HAP-1 (cell line): ENCODE measurements at places on chromosomes 16 and 17.

DNA sequence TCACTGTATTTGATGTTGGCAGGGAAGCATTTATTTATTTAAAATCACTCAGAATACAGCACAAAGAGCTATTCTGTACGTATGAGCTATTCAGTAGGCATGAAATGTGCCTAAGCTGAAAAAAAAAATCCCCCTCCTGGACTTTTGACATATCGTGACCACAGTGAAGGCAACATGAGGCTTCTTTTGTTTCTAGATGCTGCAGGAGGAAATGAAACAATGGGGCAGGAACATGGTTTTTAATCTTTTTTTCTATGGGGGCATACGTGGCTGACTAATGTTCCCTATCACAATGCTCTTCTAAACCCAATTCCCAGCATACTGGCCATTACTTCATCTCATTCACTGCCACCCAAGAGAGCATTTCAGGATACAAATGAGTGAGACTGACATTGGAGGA, 191.0 kb upstream of the PMFBP1 start:
- DNase-seq = no peak

DNA sequence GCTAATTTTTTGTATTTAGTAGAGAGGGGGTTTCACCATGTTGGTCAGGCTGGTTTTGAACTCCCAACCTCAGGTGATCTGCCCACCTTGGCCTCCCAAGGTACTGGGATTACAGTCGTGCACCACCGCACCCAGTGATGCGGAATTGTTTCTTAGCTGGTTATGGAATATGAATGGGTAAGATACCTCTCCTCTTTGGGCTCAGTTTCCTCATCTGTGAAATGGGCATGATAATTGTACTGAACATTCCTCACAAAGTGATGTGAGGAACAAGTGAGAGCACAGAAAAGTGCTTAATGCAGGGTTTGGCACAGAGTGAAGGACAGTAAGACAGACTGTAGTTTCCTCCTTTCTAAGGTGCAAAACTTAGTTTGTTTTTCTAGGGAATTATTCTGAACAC, 31.0 kb upstream of the NFAT5 start:
- no peak for DNase-seq

DNA sequence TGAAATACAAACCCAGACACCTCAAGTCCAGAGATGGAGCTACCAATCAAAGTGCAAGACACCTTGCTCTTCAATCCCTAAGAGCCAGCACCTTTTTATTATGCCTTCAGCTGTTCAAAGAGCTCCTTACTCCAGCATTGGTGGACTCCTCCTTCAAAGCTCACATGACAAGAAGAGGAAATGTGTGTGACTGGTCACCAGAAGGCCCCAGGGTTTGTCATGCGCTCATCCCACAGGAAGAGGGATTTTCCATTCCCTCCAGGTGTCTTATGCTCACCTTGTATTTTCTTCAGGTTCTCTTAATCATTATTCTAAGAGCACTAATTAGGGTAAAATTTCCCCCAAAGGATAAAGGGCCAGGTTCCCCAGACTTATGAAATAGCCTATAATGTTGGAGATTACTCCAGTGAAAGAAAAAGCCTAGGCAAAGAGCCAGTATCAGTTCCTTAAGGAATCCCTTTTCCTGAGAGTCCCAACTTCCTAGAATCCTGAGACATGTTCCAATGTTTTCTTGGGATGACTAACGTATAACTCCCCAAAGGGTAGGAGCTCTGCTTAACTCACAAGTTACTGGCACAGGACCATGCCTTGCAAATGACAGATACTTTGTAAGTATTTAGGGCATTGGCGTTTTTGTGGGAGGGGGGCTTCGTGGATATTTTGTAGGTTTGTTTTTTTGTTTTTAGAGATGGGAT, 56.9 kb upstream of the SOX9 start:
- no peak for DNase-seq

- no peak for DNase-seq
Observed at GRCh38 chr17:49104511-49105074, 28.0 kb upstream of the B4GALNT2 start.

GRCh38 chr17:9444687-9445086, 130.9 kb downstream of the STX8 start:
- no peak for DNase-seq

DNA sequence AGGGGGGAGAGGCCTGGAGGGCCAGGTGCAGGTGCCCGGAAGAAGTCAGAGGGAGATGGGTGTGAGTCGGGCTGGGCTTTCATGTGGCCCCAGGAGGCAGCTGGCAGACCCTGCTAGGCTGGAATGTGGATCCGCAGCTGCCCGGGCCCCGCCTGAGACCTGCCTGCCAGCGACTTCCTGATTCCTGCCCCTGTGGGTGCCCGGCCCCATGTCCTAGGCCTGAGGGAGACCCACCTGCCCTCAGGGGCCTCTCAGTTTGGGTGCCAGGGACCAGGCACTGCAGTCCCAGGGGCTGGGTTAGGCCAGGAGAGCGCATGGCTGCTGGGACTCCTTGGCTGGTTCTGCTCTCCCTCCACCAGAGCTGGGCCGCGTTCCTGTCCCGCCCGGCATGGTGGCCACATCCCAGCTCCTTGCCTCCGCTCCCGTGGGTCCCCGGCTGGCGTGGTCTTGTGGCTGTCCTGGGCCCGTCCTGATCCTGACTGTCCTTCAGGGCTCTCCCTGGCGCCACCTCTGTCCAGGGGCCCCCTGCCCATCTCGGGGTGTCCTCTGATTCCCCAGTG, 22.1 kb upstream of the SPNS2 start:
- no peak for DNase-seq

- DNase-seq = no peak
Observed at GRCh38 chr17:66375121-66375520, 72.7 kb downstream of the PRKCA start.

GRCh38 chr16:117379-118365, 20.8 kb downstream of the NPRL3 start:
- peak; percentile 89 for DNase-seq

GRCh38 chr17:65599650-65600049, 38.2 kb upstream of the AXIN2 start:
- no peak for DNase-seq

DNA sequence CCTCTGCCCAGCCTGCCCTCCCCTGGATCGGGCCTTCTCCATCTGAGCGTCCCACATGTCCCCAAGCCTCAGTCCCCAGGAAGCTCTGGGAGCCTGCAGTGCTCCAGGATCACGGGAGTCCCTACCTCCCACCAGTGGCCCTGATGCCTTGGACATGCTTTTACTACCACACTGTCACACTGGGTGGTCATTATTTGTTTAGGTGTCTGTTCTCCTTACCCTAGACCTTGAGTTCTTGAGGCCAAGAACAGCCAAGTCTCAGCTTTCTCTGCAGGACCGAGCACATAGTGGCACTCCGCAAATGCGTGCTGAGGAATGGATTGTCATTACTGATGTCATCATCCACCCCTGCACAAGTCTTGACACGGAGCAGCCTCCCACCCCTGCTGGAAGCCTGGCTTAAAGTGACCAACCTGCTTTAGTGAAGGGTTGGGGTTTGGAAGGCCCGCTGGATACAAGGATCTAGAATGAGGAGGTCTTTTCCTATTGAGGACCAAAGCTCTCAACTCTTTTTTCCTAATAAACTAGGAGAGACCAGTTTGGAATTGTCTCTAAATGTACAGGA, 132.9 kb upstream of the CRHR1 start:
- DNase-seq = no peak

GRCh38 chr16:70381604-70382342, 35.1 kb downstream of the DDX19A start:
- DNase-seq = no peak

DNA sequence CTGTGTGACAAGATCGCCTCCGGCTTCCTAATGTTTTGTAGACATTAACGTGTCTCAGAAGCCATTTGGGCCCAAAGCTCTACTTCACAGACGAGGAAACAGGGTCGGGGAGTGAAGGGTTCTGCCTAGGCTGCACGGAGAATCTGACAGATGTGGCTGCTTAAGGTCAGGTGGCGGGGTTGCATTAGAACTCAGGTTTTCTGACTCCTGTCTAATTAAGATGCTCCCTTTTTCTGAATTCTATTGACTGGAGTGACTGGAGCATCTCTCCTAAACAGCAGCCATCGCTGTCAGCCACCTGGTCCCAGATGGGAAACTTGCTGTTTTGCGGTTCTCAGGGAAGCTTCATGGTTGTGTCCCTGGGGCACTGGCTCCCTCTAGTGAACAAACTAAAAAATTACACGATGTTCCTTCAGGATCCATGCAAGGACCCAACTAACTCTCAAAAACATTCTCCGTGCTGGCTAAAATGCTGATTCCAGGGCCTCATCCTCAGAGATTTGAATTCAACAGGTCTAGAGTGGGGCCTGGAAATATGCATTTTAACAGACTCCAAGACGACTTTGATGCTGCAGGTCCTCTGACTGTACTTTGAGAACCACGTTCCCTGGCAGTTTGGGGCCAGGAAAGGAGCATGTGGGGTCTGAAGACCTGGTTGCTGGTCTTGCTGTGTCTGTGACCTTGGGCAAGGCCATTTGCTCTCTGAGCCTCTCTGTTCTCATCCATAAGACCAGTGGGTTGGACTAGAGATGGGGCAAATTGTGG, 117.4 kb downstream of the IRF8 start:
- peak; percentile 58 for DNase-seq

DNA sequence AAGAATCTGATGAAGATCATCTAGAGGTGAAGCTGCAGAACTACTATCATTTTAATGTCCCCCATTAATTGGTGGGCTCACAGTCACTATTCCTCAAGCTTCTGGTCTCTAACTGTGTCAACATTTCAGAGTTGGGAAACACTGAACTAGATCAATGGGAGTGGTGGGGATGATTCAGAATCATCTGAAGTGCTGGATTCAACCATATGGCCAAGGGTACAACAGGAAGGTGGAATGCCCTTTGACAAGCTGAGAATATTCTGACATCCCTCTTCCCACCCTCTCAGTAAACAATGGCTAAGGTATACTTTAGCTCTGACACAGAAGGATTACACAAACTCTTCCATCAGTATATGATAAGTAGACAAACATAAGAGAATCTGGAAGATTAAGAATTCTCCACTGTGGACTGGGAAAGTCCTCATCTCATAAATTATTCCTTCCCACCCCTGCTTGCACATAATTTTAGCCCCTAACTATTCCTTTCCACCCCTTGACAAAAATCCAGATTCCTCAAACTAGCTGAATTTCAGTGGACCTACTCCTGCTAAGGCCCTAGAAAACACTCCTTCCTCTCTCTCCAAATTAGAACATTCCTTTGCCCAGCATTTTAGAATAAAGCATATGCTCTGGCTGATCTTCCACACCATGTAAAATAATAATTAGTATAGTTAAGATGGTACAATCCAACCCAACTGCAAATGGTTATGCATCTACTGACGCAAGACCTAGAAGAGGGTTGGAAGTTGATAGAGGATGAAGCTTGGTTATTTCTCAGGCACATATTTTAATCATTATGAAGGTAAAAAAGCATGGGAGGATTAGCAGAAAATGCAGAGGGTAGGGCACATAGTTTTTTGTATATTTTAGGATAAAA, 16.3 kb upstream of the RFFL start:
- no peak for DNase-seq

DNA sequence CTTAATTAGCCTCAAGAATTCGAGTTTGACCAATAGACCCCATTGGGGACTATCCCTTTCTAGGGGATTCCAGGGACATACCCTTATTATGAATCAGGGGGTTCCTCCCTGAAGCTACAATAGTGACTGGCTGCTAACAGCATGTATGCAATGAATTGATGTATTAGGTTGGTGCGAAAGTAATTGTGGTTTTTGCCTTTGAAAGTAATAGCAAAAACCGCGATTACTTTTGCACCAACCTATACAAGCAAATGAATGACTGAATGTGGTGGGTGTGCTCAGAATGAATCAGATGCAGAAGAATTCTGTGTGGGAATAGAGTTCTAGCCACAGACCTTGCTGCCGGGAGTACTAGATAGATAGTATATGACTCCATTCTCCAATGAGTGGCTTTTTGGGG, 76.7 kb downstream of the HLF start:
- no peak for DNase-seq

DNA sequence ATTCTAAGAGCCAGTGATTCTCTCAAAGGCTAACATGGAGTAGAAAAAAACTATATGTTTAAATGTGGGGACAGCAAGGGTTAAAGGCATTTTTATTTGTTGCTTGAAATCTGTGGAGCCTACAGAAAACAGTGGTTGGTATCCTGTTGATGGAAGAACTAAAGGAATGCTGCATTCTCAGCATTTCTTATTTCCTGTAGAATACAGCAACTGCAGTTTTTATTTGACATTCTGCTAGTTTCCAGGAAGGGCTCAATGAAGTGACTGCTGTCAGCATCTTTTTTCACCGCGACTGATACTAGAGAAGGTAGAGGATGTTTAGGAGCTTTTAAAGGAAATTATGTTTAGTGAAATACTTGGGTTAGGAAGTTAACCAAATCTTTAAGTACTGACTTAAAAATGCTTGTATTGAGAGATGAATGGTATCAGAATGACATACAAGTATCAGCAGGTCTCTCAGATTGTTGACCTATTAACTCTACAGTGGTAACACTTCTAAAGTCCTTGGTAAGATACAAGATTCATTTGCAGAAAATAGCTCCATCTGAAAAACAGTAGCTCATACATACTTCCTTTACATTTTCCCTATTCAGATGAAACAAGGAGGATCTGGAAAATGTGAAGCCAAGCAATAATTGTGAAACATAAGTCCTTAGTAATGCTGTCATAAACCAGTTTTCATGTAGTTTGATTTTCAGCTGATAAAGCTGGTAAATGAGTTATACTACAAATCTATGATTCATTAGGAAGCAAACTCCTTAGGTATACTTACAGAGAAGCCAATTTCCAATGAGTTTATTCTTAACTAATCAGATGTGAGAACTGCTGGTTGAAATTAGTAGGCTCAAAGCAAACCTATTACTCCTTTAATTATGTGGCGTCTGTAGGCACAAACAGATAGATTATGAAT, 15.2 kb downstream of the CLTC start:
- DNase-seq = no peak

GRCh38 chr16:12272264-12272663, 295.7 kb downstream of the SNX29 start:
- DNase-seq = no peak

DNA sequence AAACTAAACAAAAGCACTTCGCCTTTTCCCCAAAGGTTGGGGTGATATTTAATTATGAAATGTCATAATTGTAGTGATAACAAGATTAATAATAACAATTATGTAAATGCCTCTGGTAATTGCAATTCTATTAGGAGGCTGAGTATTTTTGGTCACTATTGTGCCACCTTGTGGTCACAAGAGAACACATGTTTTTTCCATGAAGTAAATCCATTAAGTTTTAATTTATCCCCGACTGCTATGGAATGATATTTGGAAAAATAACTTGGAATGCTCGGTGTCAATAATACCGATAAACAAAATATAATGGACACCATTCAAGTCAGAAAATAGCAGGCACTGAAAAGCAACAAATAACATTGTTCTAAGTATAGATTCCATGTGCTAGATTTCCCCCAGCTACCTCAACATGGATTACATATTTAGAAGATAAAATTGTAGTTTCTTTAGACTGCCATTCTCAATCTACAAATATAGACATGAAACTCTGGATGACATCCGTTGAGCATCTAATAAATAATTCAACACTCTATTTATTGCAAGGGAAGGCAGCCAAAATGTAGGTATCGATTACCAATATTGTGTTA, 25.0 kb upstream of the KCNJ2 start:
- DNase-seq = no peak

DNA sequence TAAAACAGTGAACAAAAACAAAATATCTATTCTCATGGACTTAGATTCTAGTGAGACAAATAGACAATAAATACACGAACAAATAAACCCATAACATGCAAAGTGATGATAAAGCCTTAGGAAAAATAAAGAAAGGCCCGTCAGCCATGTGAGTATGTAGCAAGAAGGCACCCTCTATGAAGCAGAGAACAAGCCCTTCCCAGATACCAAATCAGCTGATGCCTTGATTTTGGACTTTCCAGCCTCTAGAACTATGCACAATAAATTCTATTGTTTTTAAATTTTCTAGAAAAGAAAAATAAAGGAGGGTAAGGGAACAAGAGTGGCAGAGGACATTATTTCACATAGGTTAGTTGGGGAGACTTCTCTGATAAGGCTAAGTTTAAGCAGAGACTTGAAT, 40.7 kb upstream of the SMURF2 start:
- no peak for DNase-seq
